Stimulated activated CD8-positive, alpha-beta memory T cell treated with anti-CD3 and anti-CD28 coated beads, Interleukin-2, amount 100 ng/mL, for 1 hour (primary cell): ENCODE measurements at places on chromosomes 5 and 9.

DNA sequence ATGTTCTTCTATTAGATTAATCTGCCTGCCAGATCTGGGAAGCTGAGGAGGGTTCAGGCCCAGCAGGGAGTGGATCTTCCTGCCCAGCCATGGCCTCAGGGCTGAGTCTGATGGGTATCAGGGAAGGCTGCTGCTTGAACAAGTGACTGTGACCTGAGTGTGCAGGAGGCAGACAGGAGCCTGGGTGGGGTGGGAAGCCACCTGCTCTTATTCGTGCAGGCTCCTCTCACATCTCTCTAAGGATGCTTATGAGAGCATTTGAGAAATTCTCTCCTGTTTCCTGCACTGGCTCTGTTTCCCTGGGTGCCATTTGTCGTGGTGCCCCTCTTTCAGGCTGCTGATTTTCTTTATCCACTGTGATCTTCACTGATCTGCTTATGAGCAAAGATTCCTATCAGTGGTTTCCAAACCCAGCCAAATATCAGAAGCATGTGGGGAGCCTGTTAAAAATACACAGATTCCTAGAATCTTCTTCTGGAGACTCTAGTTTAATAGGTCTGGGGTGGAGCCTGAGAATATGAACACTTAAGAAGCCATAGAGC is 2.1 kb downstream of the RGS3 start:
- DNase-seq = no peak

- no peak for DNase-seq
These were observed 137.5 kb upstream of the DAP start for GRCh38 chr5:10898514-10898913.

GRCh38 chr9:87245271-87245670 is 252.4 kb upstream of the DAPK1 start:
- no peak for DNase-seq

DNA sequence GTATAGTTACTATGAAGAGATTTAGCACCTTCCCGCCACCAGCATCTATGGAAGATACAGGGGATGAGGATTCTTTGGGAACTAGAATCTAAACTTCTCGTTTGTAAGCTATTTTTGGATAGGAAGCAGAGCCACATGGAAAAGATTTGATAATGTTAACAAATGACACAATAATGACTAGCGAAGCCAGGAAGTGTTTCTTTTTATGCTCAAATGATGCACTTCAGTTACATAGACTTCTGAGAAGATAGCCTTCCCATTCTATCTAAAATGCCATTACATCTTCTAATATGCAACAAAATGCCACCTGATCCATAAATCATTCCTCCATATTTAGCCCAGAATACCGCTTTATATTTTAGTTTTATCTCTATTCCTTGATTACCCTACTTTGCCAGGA is 17.0 kb upstream of the TNC start:
- DNase-seq = no peak

DNA sequence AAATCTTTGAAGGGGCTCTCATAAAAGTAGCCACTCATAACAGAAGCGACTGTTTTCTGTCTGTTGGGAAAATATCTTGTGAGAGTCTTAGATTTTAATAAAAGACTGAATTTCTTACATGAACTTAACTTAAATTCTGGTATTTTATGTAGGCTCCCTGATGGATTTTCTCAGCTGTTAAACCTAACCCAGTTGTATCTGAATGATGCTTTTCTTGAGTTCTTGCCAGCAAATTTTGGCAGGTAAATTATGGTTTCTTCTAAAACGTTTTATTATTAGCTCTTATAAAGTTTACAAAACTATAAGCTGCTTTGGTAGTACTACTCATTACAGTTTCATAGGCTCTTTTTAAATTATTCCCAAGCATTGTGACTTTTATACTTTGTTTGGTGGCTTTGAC is 87.0 kb downstream of the ERBIN start:
- no peak for DNase-seq

DNA sequence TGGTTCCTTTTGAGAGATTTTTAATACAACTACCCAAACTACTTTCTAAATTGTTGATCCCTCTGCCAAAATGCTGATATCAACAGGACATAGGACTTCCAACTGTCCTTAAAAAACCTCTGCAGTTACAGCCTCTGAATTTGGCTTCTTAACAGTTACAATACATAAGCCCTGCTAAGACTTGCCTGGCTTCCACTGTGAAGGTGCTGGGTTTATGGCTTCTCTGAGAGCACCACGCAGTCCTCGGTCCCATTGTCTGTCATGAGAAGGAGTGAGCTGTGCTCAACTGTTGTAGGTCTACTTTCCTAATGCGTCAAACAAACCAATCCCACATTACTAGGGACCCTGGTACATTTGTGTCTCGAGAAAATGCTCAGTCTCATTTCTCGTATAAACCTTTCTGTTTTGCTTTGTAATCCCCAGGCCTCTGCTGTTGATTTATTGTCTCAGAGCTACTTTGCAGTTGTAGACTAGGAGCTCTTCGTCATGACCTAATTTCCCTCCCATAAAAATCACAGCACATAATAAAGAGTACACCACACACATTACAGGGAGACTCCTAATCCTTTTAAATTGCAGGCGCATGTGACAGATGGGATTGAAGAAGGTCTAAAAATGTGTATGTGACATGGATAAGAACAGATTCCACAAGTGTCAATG is 274.9 kb downstream of the NR3C1 start:
- no peak for DNase-seq

DNA sequence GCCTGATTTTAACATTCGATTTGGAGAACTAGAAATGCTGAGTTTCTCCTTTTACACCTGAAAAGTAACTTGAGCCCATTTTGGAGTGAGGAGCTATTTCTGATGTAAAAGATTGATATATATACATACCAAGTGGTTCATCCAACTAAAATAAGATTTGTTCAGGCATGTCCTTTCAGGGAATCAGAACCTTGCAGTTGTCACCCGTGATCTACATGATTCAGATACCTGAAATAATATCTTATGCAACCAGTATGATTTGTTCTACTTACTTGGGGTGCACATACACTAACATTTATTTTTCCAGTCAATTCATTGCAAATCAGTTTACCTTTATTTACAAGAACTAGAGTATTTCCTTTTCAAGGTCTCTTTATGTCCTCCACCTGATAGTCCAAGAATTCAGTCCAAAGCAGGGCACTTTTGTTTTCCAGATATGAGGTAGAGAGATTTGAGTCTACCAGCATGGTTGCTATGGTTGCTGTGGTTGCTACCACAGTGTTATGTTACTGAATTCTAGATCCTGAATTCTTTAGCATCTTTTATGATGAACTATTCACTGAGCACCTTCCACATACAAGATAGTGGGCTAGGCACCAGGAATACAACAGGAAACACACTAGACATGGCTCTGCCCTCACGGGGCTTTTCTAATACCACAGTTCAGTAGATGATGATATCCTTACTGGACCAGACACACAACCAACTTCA is 49.3 kb downstream of the CCL28 start:
- DNase-seq = no peak

DNA sequence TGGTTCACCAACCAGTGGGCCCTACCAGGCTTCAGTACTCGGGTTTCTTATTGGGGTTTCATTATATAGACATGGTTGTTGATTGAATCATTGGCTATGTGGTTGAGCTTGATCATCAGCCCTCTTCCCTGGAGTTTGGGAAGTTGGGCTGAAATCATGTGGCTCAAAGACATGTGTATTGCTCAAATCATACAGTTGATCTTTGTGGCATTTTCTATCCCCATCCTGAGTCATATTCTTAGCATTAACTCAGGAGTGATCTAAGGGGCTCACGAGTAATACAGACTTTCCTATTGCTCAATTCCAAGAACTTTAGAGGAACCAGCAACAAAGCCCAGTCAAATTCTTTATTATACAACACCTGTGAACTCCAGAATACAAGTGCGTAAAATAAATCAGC is 66.2 kb downstream of the SMC5 start:
- no peak for DNase-seq

GRCh38 chr5:157540124-157540523 is 35.5 kb downstream of the ADAM19 start:
- no peak for DNase-seq

- DNase-seq = no peak
These were observed 150.3 kb upstream of the SPRY4 start for GRCh38 chr5:142475102-142475513.

DNA sequence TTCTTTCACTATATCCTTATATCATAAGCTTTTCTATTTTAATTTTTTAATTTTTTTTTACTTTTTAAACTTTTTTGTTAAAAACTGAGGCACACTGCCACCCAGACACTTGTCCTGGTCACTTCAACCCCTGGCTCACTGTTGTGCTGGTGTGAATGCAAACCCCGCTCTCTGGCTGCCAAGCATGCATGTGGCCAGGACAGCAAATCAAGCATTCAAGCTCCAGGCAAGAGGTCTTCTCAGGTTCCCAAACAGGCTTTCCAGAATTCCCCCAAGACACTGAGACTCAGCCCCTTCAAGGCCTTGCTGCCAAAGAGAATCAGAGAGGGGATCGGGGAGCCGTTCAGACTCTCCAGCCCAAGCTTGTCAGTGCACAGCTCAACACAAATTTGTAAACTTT is 139.9 kb downstream of the FANCC start:
- no peak for DNase-seq

GRCh38 chr5:61735531-61735930 is 403.5 kb downstream of the ZSWIM6 start:
- no peak for DNase-seq

DNA sequence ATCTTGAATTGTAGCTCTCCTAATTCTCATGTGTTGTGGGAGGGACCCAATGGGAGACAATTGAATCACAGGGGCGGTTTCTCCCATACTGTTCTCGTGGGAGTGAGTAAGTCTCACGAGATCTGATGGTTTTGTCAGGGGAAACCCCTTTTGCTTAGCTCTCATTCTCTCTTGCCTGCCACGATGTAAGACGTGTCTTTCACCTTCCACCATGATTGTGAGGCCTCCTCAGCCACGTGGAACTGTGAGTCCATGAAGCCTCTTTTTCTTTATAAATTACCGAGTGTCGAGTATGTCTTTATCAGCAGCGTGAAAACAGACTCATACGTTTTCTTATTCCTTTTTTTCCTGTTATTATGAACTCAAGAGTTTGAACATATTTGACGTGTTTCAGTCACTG is 39.1 kb downstream of the RETREG1 start:
- no peak for DNase-seq

- no peak for DNase-seq
These were observed 384.5 kb upstream of the CDH6 start for GRCh38 chr5:30808996-30809395.

- no peak for DNase-seq
These were observed 151.8 kb upstream of the COL5A1 start for GRCh38 chr9:134489621-134490408.

- no peak for DNase-seq
These were observed 7.7 kb upstream of the EXOC3 start for GRCh38 chr5:435156-435790.

GRCh38 chr5:24235946-24236345 is 408.8 kb downstream of the CDH10 start:
- no peak for DNase-seq

DNA sequence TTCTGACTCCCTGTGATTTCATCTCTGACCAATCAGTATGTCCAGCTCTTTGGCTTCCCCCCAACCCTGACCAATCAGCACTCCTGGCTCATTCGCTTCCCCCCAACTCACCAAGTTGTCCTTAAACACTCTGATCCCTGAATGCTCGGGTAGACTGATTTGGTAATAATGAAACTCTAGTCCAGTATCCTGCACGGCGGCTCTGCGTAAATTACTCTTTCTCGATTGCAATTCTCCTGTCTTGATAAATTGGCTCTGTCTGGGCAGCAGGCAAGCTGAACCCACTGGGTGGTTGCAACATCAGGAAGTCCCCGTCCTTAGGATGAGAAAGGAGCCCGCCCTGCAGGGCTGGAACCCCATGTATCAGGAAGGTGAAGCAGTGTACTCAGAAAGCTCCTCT is 10.4 kb downstream of the FCN2 start:
- DNase-seq = no peak

- DNase-seq = no peak
These were observed 24.2 kb downstream of the C9orf50 start for GRCh38 chr9:129596541-129597331.

GRCh38 chr9:87647114-87647513 is 78.8 kb upstream of the CTSL start:
- DNase-seq = no peak

GRCh38 chr5:58335518-58335917 is 124.4 kb downstream of the PLK2 start:
- DNase-seq = no peak

GRCh38 chr9:87973730-87974292 is 522 bp downstream of the CDK20 start:
- DNase-seq = no peak

DNA sequence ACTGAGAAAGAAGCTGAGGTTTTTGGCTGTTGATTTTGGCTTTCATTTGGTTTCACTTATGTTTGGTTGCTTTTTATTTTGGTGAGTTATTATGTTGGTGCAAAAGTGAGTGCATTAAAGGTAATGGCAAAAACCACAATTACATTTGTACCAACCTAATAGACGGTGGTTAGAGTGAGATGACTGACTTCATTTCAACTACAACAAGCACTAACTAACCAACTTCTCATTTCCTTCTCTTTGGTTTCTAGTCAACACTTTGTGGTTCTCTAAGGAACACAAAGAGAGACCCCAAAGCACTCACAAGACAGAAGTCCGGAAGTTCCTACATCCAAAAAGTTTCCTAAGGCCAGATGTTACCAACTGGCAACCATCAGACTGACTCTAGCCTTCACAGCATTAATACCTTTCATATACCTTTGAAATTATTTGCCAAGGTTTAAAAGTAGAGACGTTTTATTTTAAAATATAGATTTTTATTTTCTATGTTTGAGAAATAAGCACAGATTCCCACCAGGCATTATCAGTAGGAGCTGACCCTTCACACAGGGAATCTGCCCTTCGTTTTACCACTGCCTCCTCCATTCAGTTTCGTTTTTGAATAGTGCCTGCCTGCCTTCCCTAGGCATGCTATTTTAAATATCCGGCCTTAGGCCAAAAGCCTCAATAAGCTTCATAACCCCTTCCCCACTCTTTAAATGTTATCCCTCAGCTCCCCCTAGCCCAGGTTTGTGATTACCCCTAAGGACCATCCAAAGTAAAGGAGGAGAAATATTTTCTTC is 301.1 kb upstream of the PTGER4 start:
- DNase-seq = no peak

- peak; percentile 40 for DNase-seq
These were observed 18.0 kb downstream of the MGAT1 start for GRCh38 chr5:180784497-180785097.

GRCh38 chr5:32150366-32150765 is 23.8 kb downstream of the GOLPH3 start:
- no peak for DNase-seq

DNA sequence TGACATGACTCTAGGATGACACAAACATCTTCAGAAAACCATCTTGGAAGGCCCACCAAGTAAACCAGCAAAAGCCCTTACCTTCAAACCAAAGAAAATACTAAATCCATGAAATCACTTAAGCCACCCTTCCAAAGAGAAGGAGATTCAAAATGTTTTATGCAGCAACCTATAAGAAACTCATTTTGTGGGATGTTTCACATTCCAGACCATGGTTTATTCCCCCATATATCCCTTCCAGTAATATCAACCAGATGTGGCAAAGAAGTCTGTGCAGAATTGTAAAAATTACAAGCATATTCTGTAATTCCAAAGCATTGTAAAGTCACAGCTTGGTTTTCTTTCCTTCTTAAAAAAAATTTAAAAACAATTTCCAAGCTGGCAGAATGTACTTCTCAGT is 117.4 kb downstream of the SLIT3 start:
- DNase-seq = no peak

GRCh38 chr9:80500300-80500699 is 928.5 kb downstream of the TLE4 start:
- no peak for DNase-seq
